ENCODE measurements at places on chromosomes 6 and 20.

DNA sequence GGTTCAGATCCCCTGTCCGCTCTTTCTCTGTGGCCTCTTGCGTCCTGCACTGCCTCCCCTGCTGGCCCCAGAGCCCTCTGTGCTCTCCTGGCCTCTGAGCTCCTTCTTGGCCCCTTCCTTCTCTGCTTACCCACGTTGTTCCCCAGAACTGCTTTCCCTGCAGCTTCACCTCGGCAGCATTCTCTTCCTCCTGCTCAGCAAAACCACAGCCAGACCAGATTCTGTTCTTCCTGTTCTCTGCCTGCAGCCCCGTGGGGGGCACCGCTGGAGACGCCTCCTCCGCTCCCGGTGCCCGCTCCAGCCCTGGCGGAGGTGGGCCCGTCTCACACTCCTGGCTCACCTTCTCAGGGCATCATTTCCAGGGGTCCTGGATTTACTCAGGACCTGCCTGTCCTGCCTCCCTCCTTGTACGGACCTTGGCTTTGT is 59.7 kb downstream of the TCP11 start:
- DNase-seq = no peak

DNA sequence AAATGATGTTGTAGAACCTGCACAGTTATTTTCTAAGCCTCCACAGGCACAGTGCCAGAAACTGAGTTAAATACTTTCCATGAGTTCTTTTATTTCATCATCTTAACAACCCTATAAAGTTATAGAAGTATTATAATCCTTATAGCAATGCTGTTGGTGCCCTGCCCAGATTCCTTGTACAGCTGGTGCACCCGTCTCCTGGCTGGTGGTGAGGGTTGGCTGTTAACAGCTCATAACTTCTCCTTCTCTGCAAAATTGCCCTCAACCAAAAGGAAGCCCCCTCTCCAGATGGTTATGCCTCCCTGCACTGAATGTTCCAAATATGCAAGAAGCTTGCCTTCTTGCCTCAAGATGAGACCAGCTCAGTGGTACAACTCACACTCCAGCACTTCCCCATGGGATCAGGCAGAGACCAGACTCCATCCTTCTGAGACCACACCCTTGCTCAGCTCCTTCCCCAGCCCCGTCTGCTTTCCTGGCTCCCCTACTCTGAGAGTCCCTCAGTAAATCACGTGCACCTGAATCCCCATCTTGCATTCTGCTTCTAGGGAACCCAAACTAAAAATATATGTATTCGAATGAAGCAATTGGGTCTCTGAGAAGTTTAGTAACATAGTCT is 304.4 kb upstream of the PLCB4 start:
- no peak for DNase-seq

- no peak for DNase-seq
Measured at GRCh38 chr6:105305521-105305920, 97.4 kb downstream of the PREP start.

GRCh38 chr6:90025523-90026061 is 131.3 kb downstream of the GJA10 start:
- DNase-seq = peak; percentile 58

DNA sequence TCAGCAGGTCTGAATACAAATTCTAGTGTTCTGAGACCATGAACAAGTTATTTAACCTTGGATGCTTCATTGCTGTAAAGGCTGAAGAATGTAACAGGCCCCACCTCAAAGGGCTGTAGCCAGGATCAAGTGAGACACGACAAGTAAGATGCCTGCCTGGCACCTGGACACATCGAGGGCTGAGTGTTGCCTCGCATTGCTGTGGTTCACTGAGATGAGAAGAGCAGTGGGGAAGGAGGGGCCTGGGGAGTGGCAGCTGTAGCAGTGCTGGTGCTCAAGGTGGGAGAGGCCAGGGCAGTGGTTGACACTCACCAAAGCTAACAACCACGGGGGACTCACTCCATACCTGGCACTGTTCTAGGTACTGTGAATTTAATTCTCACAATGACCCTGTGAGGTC is 187.8 kb downstream of the KIF16B start:
- no peak for DNase-seq

- no peak for DNase-seq
Measured at GRCh38 chr6:54093326-54093948, 17.8 kb upstream of the MLIP start.

DNA sequence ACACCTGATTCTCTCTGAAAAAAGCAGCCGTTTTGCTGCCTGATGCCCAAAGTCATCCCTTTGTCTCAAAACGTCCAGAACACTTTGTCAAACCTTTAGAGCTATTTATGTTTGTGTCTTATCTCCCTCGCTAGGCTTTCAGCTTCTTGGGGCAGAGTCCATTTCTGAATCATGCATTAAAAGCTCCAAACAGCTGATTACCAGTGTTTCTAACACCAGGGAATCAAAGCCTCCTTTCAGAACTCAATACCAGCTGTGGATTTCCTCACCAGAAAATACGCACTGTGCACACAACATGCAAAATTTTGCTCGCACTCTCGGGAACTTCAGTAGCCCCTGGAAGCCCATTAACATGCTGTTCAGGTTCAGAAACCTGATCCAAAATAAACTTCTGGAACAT is 333.3 kb downstream of the HACE1 start:
- no peak for DNase-seq

- no peak for DNase-seq
Measured at GRCh38 chr6:107209406-107210305, 94.3 kb upstream of the BEND3 start.

GRCh38 chr6:33217246-33217645 is 8.9 kb downstream of the RING1 start:
- no peak for DNase-seq

DNA sequence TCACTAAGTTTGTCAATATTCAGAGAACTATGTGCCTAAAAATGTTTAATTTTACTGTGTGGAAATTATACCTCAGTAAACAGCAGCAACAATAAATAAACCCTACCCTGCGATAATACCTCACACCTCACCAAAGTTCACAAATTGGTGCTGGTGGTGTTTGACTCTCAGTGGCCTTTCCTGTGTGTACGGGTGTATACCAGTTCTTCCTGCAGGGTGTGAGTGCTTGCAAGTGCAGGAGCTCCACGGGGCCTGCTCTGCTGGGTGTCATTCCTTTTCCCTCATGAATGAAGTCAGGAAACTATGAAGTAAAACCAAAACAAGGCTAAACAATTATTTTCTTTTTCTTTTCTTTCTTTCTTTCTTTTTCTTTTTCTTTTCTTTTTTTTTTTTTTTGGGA is 4.1 kb upstream of the ENPP5 start:
- no peak for DNase-seq

- peak; percentile 86 for DNase-seq
Measured at GRCh38 chr6:122789182-122790027, at the start of gene SMPDL3A. SMPDL3A (plus strand) TSS chr6:122789258; CDS start chr6:122789347, 89 bp downstream.

GRCh38 chr20:46695892-46696291 is 6.6 kb upstream of the TP53RK start:
- DNase-seq = no peak

DNA sequence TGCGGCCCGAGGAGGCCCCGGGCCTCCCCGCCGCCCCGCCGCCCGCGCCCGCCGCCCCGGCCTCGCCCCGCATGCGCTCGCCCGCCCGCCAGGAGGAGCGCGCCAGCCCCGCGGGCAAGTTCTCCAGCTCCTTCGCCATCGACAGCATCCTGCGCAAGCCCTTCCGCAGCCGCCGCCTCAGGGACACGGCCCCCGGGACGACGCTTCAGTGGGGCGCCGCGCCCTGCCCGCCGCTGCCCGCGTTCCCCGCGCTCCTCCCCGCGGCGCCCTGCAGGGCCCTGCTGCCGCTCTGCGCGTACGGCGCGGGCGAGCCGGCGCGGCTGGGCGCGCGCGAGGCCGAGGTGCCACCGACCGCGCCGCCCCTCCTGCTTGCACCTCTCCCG is 1.5 kb downstream of the FOXQ1 start:
- DNase-seq = no peak

GRCh38 chr6:70398783-70399728 is 14.3 kb upstream of the FAM135A start:
- DNase-seq = peak; percentile 68

DNA sequence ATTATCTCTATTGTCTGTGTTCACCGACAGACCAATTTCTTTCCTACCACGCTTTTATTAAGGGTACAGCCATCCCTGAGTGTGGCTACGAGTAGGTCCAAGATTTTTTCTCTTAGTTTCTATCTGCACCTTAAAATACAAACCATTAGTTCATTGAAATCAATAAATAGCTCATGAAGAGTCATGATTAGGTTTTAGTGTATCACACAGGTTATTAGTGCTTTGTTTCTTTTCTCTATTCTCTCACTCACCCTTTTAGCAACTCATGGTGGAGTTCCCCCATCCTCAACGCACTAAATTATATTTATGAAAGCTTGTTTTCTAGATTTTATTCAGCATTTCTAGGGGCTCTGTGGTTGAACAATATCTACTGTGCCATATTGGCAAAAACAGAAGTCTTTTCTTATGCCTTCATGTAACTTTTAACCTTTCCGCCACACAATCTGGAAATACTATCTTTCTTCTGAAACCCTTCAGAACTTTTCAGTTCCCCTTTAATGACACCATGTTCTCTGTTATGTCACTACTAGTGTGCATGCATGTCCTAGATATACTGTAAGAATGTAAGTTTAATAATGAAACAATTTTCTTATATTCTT is 128.2 kb upstream of the LAMA2 start:
- DNase-seq = no peak

GRCh38 chr6:11722805-11723631 is 55.6 kb downstream of the ADTRP start:
- DNase-seq = no peak

DNA sequence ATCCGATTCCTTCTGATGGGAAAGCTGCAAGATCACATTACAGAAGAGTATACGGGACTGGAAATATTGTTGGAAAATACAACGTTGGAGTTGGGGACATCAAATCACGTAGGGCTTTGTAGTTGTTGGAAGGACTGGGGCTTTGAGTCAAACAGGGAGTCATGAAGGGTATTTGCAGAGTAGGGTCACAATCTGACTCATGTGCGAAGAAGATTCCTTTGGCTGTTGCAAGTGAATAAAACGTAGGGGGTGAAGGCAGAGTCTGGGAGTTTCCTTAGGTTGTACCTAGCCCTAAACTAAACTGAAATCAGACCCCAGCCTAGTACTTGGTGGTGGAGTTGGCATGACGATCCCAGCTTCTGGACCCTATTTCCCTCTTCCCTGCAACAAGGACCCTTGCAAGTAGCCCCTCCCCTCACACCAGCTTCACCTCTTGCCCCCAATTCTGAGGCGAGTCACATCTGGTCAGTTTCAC is 32.3 kb downstream of the SNX5 start:
- no peak for DNase-seq

DNA sequence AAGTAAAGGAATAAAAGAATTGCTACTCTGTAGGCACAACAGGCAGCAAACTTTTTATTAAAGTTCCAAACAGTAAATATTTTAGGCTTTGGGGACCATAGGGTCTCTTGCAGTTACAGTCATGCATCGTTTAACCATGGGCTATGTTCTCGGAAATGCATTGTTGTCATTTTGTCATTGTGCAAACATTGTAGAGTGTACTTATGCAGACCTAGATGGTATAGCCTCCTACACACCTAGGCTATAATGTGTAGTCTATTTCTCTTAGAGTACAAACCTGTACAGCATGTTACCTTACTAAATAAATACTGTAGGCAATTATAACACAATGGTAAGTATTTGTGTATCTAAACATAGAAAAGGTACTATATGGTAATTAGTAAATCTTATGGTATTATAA is 54.7 kb downstream of the CDS2 start:
- no peak for DNase-seq

DNA sequence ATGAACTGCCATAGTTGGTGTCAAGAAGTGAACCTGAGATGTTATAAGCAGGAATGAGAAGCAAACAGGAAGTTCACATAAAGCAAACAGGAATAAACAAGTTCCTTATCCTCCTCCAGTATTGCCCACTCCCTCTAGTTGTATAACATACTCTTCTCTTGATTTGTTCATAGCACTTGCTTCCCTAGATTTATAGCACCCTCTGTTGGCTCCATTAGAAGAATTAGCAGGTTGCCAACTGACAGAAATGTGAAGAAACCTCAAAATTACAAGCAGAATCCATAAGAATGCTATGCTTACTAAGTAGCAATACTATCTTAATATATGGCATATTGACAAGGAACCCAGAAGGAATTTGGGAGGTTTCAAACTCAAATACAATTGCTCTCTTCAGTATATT is 195.4 kb downstream of the TBX18 start:
- DNase-seq = no peak

- DNase-seq = no peak
Measured at GRCh38 chr20:8579035-8579434, 447.0 kb downstream of the PLCB1 start.

- peak; percentile 48 for DNase-seq
Measured at GRCh38 chr6:33147807-33148666, 44.2 kb downstream of the COL11A2 start.

GRCh38 chr6:27755768-27756167 is 156.4 kb downstream of the OR2B2 start:
- DNase-seq = no peak

DNA sequence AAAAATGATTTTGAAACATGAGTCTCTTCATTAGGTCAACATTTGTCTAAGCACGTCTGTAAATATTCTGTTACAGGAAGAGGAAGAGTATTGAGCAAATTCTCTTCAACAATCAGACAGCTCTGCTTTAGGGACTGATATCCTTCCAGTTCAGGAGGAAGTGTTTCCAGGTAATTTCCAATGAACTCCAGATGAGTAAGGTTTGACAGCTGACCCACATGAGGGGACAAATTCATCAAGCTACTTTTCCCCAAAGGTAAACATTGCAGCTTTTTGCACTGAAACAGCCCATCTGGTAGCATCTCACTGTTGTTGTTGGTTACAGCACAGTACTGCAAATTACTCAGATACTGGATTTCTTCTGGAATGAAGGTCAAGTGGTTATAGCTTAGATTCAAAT is 18.1 kb downstream of the ENPP1 start:
- no peak for DNase-seq

DNA sequence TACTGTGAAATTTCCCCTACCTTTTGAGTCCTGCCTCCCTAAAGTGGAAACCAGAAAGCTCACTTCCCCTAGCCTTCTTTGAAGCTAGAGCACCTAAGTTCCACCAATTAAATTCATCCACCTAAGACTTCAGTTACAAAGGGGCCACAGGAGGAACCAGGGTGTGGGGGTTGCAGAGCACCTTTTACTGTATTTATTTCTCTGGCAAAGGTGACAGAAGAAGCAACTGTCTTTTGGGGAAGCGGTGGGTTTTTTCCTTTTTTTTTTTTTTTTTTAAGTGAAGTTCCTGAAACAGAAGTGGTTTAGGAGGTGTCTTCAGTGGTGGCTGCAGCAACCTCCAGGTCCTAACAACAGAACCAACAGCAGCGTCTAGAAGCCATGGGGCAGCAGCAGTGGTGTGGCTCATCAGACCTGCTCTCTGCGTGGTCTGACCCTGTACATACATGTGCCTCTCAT is 13.1 kb downstream of the PSMB9 start:
- no peak for DNase-seq

GRCh38 chr20:61521687-61522420 is 269.8 kb downstream of the CDH4 start:
- DNase-seq = peak; percentile 35

GRCh38 chr6:78598966-78599365 is 268.4 kb upstream of the IRAK1BP1 start:
- DNase-seq = peak; percentile 68

- no peak for DNase-seq
Measured at GRCh38 chr6:14858808-14859207, 387.1 kb upstream of the JARID2 start.

Measured in urothelium cell line (cell line).